Uterus (tissue), 4 donors: ENCODE measurements at places on chromosomes 6 and 20. TPM values are rescaled to one million over a fixed set of nuclear protein-coding genes. Genes with fewer than 3 reads are reported as not detected.

Gene SH3BGRL2
- 38.7 TPM for total RNA-seq

- no peak for DNase-seq
Observed at GRCh38 chr6:34676140-34676539, 20.4 kb downstream of the ILRUN start.

GRCh38 chr6:36384095-36384494 is 3.4 kb downstream of the ETV7 start:
- DNase-seq, result no peak

GRCh38 chr20:10919396-10920140 is 245.8 kb upstream of the JAG1 start:
- peak; percentile 39 for DNase-seq

Gene C6orf118
- total RNA-seq, result 2.8 TPM

DNA sequence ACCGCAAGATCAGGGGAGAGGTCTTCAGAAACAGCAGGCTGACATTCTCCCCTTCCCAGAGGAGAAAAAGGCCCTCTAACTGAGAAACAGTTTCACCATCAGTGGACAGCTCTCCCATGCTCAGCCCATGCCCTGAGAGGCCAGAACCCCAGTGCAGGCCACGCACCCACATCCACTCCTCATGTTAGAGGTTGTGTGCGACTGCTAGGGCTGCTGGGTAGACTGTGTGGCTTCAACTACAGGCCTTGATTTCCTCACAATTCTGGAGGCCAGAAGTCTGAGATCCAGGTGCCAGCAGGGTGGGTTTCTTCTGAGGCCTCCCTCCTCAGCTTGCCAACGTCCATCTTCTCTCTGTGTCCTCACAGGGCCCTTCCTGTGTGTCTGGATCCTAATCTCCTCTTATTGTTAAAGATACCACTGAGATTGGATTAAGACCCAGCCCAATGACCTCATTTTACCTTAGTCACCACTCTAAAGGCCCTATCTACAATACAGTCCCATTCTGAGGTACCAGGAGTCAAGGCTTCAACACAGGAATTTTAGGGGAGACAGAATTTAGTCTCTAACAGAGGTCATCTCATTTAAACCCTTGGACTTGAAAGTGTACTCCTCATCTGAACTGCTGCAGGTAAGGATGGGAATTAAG is 67.7 kb upstream of the CD93 start:
- DNase-seq, result no peak

GRCh38 chr6:129340983-129341382 is 369.0 kb downstream of the ARHGAP18 start:
- DNase-seq, result no peak

Gene ZNF322
- 67.1 TPM for total RNA-seq

Gene GCNT2
- total RNA-seq, result 16.2 TPM

Gene SPATS1
- not detected for total RNA-seq

DNA sequence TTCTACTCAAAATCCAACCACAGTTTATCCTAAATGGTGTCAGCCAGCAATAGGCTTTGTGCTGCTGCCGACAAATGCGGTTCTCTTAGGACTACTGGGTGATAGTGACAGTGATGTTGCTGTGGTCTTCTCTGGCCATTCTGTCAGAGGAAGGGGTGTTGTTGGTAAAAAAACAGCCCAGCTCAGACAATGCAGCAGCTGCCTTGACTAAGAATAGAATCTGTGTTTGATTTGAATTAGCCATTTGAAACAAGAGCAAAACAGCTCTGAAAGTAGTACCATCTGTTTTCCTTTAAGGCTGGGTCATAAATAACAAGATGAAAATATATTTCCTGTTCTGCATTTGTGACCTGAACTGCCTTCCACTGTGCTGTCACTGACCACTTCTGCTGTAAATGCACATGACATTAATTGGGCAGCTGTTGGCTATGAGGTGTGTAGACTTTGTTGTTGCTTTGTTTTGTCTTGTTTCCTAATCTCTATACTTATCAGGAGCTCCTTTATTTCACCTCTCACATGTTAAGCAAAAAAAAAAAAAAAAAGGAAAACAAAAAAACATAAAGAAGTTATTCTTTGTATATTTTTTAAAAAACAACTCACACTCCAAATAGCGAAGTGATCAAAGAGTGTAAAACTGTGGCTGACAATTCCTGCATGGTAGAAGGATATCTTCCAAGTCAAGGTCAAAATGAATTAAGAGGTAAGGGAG is 497.8 kb upstream of the ARID1B start:
- DNase-seq, result no peak

DNA sequence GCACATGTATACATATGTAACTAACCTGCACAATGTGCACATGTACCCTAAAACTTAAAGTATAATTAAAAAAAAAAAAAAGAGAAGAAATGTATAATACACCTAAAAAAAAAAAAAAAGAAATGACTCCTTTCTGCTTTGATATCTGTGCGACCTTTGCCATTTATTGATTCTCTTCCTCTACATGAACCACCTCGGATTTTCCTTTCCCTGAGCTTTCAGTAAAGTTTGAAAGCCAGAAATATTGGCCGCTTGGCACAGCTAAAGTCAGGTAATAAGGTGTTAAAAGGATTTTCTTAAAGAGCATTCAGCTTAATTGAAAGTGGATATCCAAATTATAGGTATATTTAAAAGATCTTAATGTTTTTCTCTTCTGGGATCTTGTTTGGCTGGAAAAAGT is 12.6 kb upstream of the ASCC3 start:
- DNase-seq, result no peak

DNA sequence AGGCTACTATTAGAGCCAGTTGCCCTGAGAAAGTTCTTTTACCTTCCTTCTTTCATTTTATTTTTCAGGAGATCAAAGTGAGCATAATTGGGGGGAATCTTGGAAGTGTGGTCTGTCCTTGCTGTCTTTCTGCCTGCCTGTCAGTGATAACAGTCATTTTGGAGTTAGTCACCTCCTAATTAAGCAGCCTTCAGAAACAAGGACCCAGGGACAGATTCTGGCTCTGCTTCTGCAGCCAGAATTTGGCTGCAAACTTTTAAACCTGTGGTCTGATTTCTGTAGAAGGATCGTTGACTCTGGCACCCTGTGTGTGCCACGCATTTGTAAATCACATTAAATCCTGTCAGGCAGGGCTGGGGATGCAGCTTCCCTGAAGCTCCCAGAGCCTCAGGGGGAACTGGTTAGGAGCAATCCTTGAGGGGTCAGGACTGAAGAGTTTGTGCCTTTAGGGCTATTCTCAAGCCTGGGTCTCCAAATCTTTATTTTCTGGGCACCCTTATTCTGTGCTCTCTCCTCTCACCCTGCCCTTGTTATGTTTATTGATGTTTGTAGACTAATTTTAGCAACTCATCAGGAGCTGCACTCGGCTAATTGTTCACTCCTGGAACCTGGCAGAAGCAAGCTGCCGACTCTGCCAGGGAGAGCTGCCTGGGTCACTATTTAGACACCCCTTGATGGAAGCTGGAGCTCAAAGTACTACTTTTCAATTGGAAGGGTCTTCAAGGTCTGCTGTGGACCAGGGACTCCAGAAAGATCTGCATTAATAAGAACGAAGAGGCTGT is 6.8 kb downstream of the NOX3 start:
- DNase-seq, result no peak

GRCh38 chr6:97726378-97726777 is 443.4 kb upstream of the MMS22L start:
- no peak for DNase-seq

- DNase-seq, result no peak
Observed at GRCh38 chr6:64792534-64792933, 914.5 kb downstream of the EYS start.

DNA sequence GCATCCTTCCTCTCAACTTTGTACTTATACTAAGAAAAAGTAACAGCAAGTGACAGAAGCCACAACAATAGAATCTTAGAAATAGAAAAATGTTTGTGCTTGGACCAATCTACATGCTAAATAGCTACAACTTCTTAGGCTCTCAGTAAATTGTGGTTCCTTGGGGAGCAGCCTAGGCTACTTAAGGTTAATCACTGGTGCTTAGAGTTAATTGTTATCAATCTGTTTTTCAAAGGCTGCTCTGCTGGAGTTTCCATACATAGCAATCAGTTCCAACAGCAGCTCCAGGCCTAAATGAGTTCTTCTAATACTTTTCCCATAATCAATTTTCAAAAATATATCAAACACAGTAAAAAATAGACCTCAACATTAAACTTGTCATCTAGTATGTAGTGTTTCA is 571.4 kb downstream of the EPHA7 start:
- DNase-seq, result no peak

GRCh38 chr6:139970591-139970991 is 596.1 kb upstream of the CITED2 start:
- DNase-seq, result no peak

Gene GLP1R
- total RNA-seq, result not detected

Gene KHDC1
- 1.8 TPM for total RNA-seq

Gene MLIP
- not detected for total RNA-seq

Gene CST1
- total RNA-seq, result not detected

GRCh38 chr6:34922177-34922663 is 33.2 kb downstream of the ANKS1A start:
- DNase-seq, result no peak

DNA sequence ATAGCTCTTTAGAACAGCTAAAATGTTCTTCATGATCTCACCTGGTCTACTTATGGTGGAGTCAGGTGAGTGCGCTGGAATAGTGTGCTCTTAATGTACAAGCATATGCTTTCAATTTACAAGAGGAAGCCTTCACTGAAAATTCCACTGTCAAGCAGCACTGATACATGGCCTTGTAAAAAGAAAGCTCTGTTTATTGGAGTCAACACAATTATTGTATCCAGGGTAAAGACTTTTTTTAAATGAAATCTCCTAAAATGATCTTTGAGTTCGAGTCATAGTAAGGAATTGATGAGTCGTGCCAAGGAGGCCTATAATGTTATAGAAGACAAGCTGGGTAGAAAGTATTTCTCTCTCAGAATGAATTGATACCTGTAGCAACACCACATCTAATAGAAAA is 41.6 kb upstream of the CARMIL1 start:
- no peak for DNase-seq

- DNase-seq, result no peak
Observed at GRCh38 chr6:122818866-122819265, 29.8 kb downstream of the SMPDL3A start.

DNA sequence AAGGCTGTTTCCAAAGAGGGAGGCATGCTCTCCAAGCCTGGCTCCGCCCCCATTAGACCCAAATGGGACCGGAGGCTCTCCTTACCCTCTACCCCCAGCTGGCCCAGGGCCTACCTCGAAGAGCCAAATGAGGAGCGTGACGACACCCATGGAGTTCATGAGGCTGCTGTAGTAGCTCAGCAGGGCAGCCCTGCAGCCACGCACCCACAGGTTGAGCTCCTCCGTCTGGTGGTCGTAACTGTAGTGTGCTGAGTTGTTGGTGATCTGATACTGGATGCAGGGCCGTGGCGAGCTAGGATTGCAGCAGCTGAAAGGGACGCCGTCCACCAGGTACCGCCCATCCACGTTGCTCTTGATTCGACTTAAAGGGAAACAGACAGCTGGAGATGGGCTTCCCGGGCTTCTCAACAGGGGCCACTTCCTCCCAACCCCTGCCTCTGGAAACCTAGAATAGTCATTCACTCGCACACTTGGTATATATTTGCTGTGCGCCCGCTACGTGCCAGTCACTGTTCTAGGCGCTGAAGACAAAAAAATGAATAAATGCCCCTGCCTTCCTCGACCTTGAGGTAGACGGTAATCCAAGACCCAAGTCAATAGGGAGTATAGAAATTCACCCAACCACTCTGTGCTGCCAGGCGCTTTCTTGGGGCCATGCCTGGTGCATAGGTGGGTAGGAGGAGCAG is 18.0 kb downstream of the PRPH2 start:
- peak; percentile 47 for DNase-seq

DNA sequence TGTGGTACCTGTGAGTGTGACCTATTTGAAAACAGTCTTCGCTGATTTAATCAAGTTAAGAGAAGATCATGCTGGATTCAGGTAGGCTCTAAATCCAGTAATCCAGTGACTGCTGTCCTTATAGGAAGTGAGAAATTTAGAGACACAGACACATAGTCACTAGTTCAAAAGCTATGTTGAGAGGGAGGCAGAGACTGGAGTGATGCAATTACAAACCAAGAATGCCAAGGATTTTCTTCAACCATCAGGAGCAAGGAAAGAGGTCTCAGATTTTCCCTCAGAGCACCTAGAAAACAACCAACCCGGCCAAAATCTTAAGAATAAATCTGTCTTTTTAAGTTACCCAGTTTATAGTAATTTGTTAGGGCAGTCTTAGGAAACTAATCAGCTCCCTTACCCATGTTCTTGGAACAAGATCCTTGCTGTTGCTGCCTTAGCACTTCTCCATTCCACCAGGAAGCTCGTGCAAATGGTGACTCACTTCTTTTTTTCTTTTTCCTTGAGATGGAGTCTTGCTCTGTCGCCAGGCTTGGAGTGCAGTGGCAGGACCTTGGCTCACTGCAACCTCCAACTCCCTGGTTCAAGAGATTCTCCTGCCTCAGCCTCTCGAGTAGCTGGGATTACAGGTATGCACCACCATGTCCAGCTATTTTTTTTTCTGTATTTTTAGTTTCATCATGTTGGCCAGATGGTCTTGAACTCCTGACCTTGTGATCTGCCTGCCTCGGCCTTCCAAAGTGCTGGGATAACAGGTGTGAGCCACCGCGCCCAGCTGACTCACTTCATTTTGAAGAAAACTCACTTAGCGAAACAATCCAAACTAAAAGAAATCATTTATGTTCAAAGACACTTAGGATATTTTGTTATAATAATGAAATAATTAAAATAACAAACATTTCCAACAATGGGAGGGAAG is 34.4 kb upstream of the ZNF184 start:
- no peak for DNase-seq

- DNase-seq, result peak; percentile 73
Observed at GRCh38 chr6:57177545-57178265, 5.6 kb downstream of the BAG2 start.

Gene PPT2
- 31.1 TPM for total RNA-seq

DNA sequence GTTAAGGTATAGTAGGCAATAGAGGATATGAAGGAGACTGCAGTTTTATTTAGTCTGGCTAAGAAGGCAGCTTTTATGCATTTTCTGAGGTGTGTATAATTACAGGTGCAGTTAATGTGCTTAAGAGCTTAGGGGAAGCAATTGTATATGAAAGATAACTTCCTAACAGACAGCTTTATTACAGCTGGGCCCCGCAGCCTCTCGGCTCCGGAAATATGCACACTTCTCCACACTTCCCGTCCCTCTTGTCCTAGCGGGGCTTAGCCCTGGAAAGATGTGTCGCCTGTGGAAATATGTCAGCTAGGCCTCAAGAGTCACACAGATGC is 178.4 kb upstream of the ARID1B start:
- DNase-seq, result no peak

- no peak for DNase-seq
Observed at GRCh38 chr6:141700819-141701218, 431.9 kb upstream of the GJE1 start.

Gene SPTLC3
- 23.9 TPM for total RNA-seq

Gene CCN2
- 221 TPM for total RNA-seq
